ENCODE measurements at places on chromosomes 5 and 9.

DNA sequence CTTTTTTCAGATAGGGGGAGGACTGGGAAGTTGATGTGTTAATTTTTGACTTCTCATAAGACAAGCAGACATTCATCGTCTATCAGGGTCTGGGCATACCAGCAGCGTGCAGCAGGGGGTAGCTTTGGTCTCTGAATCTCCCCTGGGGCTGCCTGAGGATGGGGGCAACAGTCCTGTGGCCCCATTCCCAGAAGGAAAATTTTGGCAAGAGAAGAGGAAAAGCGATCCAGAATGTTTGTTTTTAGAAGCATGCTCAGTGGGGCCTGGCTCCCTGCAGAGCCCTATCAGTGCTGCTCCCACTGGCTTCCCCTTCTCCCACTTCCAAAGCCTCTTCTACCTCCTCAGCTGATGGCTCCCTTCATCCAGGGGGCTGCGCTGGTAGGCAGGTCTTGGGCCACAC is 194.8 kb upstream of the IL12B start:
- DNase-seq, result no peak

DNA sequence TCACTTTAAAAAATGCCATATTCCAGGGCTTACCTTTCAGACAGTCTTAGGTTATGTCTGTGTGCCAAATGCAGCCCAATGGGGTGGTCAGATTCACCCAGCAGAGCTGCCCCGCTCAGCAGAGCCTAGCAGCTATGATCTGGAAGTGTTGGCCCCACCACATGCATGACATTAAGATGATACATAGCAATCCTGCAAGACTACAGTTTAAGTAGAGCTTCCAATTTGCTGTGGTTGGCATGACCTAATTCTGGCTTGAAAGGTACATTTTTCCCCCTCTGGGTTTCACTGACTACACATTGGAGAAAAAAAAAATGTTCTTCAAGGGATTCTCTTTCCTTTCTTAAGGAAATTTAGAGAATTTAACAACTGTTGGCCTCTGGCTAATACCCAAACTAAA is 22.5 kb downstream of the MEF2C start:
- DNase-seq, result no peak

GRCh38 chr5:42005561-42006153 is 80.6 kb downstream of the FBXO4 start:
- DNase-seq, result no peak

- no peak for DNase-seq
Measured at GRCh38 chr5:99141534-99142128, 212.8 kb upstream of the CHD1 start.

DNA sequence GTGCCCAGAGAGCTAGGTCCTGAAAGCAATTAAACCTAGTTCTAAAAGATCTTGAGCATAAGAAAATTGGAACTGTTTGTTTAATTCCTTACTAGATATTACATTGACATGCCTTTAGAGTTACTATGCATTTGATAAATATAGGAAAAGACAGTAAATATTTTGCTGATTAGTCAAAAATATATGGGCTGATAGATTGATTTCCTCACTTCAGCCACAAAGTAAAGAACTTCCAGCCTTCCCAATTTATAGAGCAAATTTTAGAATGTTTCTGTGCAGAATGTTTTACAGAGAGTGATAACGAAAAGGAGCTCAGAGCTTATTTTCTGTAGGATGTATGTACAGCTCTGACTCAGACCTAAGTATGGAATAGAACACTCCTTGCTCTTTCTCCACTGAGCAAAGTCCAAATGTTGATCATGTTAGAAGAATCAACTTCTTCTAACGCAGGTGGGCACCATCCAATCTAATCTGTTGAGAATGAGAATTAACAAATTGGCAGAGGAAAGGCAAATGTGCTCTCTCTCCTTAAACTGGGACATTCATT is 72.9 kb upstream of the PAM start:
- no peak for DNase-seq

DNA sequence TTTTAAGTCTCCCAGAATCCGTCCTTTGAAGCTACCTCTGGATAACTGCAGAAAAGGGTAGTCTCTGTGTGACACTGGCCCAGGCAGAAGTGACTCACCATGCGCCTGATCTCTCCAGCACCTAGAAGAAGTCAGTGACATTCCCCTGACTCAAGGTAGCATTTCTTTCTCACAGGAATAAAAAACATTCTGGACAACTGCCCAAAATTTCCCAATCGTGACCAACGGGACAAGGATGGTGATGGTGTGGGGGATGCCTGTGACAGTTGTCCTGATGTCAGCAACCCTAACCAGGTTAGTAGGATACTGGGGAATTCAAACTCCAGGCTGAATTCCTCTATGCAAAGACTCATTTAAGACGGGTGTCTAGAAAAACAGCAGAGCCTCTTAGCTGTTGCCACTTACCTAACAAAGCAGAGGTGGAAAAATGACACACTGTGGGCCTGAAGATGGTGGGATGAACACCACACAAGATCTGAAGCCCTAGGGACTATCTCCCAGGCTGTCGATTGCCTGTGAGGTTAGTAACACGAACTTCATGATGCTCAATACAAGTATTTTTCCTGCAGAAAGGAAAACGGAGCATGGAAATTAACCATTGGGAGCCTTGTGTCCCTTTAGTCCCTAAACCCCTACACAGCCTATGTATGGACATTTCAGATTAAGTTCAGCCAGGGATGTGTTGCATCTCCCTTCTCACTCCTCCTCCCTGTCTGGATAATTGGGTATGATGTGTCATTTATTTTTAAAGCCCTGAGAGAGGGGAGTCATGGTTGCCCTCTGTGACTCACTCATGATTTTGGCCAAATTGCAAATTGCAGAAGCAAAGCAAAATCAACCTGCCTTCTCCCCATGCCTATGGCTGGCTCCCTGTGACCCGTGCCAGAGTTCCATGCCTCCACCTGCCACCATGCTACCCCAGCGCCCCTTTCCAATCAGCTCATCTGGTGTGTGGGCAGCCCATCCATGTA is 37.2 kb downstream of the THBS4 start:
- no peak for DNase-seq

DNA sequence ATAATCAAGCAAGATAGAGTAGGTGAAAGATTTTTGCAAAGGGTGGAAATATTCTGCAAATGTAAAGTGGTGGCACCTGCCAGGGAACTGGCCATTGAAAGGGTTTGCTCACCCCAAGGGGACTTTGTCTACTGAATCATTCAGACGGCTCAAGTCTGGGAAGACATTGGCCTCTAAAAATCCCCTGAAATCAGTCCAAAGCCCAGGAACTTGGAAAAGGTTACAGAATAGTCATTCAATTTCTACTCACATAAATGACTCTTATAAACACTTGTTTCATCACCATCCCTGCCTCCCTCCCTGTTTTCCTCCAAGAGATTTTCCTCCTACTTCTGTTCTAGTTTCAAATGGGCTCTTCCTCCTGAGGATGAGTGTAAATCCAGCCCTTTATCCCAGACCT is 28.5 kb downstream of the ZNF366 start:
- DNase-seq, result no peak

- no peak for DNase-seq
Measured at GRCh38 chr5:68139611-68140441, 75.7 kb upstream of the PIK3R1 start.

GRCh38 chr5:78008356-78008967 is 232.3 kb upstream of the TBCA start:
- no peak for DNase-seq

GRCh38 chr9:84563691-84564090 is 105.8 kb upstream of the NTRK2 start:
- DNase-seq, result no peak

- DNase-seq, result no peak
Measured at GRCh38 chr9:87684627-87685219, 41.2 kb upstream of the CTSL start.
